ENCODE measurements at places on chromosomes 7 and 10.

GRCh38 chr10:11745045-11745444 is 2.9 kb downstream of the ECHDC3 start:
- DNase-seq, result no peak

- DNase-seq, result no peak
Measured at GRCh38 chr7:116786791-116787443, 75.5 kb upstream of the CAPZA2 start.

DNA sequence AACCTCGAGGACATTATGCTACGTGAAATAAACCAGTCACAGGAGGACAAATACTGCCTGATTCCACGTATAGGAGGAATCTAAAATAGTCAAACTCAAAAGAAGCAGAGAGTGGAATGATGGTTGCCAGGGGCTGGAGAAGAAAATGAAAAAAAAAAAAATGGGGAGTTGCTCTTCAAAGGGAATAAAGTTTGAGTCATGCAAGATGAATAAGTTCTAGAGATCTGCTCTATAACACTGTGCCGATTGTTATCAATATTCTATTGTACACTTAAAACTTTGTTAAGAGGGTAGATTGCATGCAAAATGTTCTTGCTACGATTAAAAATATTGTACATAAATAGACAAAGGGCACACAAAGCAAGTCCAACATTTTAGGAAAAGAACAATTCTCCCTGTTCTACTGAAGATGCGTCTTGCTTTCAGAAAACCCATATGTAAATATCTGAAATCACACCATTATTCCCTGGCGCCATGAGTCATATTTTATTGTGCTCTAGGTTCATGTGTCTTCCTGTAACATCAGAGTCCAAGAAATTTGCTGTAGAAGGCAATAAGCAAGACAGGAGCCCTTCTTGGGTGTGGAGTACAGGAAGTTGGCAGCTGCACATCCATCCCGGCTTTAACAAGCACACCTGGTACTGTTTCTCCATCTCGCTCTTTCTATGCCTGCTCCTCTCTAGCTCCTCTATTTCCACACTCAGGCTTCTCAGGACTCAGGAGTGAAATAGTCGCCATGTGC is 145.9 kb downstream of the GFRA1 start:
- no peak for DNase-seq

DNA sequence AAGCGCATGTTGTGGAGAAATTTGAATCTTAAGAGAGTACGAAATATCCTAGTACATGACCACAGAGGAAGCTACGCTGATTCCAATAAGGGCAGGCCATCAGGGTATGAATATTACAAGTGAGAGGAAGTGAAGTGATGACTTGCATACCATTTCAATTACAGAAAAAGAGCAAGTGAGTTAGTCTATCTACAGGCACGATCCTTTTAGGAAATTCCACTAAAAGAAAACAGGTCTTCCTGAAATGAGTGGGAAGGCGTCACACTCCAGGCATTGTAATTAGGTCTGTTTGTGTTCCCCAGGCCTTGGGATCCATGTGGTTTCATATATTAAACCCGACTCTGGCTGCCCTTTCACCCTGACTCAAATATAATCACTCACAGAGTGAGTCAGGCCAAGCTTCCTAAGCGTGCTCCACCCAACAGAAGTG is 152.5 kb downstream of the SEMA3A start:
- no peak for DNase-seq

All from substantia nigra (tissue), 51 donors.